Small intestine (tissue), 16 donors: ENCODE measurements at places on chromosomes 11 and 22.
A peak's percentile ranks its signal among the peaks of the same experiment; 100 is the strongest.

DNA sequence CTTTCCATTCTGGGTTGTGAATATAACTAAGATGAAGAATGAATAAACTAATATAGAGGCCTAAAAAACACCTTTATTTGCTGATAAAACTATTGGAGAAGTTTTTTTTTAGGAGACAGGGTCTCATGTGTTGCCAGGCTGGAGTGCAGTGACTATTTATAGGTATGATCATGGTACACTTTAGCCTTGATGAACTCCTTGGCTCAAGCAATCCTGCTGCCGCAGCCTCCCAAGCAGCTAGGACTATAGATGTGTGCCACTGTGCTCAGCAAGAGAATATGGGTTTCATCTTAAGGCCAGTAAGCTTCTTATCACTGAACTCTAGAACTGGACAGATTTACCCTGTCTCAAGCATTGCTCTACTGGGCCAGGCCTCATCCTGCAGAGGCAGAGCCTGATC is 26.6 kb downstream of the CCDC90B start:
- no peak for DNase-seq

DNA sequence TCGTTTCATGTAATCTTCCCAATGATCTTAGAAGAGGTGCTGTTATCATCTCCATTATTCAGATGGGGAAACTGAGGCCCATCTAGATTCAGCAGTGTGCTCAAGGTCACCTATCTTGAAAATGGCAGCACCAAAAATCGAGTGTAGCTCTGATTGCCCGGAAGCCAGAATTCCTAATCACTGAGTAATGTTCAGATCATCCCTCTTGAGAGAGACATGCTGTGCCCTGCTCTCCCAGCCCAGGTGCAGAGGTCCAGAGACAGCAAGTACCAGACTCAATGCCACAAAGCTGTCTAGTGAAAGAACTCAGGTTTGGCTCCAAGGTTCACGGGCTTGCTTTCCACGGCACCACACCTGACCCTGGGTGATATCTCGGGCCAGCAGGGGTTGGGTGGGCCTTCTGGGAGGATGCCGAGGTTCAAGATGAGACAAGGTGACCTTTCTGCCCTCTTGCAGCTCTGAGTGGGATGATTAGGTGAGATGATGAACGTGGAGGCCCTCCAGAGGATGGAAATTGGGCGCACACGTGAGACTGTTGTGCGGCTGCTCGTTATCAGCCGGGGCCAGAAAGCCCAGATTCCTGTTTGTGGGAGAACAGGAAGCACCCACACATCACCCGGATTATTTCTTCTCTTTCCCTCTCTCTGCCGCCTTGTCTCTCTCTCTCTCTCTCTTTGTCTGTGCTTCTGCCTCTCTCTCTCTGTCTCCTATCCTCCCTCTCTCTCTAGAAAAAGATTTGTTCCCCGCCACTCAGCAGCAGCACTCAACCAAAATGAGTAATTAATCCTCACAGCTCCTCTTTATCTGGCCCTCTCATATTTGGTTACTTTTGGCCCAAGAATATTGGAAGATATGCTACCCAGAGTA is 19.0 kb upstream of the RASD2 start:
- DNase-seq: no peak

- DNase-seq: no peak
Measured at GRCh38 chr11:8805296-8805695, 105.7 kb upstream of the AKIP1 start.

DNA sequence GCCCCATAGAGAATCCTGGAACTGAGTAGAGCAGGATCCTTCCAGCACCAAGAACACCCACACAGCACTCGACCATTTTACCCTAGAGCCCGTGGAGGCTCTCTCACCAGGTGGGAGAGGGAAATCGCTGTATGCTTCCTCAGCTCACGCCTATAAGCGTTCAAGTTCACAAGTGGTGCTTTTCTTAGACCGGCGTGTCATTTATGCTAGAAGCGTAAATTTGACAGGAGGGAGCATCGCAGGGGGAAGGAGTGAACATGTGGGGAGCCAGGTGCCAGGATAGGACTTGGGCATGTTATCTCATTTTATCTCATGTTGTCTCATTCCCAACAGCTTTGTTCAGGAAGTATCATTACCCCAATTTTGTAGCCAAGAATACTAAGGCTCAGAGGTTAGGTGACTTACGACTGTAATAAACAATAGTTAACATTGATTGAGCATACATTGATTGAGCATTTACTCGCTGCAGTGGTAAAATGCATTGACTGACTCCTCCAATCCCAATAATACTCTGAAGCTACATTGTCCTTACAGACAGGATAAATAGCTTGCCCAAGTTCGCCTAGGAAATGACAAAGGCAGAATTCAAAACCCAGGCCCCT is 19.1 kb upstream of the TP53I11 start:
- peak; percentile 45 for DNase-seq

GRCh38 chr11:59266491-59266890 is 53.8 kb upstream of the MPEG1 start:
- DNase-seq: no peak

DNA sequence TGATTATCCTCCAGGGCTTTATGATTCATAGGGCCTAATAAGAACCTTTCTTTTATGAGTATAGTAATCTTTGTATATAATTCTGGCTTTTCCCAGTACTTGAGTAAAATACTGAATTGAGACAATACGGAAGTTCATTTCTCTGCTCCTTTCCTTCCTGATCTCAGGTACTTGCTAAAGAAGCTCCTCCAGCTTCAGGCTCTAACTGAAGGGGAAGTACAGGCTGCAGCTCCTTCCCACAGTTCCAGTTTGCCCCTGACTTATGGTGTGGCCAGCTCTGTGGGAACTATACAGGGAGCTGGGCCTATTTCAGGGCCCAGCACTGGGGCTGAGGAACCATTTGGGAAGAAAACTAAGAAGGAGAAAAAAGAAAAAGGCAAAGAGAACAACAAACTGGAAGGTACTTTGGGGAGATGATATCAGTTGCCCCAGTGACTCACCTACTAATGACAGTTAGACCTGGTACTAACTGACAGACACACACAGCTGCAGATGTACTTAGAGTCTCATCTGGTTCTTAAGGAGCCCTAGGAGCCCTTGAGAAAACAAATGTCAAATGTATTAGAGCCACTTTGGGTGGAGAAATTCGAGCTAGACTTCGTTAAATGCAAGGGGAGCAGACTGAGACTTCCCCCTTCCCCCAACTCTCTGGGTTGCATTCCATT is 3.0 kb downstream of the TBRG1 start:
- no peak for DNase-seq

DNA sequence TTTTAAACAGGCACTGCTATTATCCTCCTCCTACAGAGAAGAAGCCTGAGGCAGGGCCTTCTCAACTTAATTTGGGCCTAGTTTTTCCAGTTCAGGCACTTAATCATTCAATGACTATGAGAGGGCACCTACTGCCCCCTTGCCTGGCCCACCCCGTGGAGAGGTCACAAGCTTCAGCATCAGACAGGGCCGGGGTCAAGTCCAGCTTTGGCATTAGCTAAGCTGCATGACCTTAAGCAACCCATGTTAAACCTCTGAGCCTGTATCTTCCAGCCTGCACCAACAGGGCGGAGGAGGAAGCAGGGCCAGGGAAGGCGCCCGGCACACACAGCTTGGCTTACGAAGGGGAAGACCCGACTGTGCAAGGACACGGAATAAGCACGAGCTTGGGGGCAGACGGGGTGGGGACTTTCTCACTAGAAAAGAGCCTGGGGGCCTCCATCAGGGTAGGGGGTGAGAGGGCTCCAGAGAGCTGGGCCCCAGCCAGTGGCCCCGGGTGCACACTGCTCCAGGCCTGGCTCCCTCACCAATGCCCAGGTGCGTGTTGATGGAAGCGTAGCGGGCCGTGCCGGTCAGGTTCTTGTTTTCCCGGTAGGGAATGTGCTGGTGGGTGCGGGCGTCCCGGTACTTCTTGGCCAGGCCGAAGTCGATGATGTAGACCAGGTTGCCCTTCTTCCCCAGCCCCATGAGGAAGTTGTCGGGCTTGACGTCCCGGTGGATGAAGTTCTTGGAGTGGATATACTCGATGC is 16.9 kb downstream of the CSNK1E start:
- no peak for DNase-seq

GRCh38 chr11:125062931-125063428 is at the start of gene SLC37A2:
TSS of gene SLC37A2 (plus strand) at chr11:125063305. CDS start at chr11:125063368, 63 bp downstream.
- DNase-seq: peak; percentile 67

DNA sequence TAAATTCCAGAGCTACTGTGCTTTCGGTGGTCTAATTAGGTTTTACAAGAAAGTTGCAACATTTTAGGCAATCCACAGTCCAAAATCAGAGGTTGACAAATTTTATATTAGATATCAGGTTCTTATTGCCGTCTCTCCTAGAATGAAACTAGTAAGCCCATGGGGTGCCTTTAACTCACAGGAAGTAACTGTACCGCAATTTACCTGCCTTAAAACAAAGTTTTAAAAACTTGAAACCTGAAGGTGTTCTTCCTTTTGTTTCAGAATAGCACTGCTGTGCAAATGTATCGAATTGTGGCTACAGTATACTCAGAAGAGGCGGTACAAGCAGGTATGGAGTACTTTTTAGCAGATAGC is 77.2 kb downstream of the PISD start:
- DNase-seq: no peak

- no peak for DNase-seq
Measured at GRCh38 chr22:30219049-30219654, 27.4 kb downstream of the LIF start.

DNA sequence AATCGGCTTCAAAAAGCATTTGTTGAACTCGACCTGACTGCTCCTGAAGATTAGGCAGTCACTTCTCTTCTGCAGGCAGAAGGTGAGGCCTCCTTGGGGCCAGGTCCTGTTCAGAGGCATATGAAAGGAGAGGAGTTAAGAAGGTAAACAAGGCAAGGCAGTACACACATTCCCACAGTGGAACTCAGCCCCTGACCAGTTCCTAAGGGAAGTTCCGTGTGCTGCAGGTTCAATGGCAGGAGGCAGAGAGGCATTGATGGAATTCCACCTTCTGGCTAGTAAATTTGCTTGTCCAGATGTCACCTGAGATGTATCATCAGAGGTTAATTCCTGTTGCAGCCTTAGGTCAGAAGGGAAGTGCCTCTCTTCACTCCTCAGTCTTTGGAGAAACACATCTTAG is 337.0 kb upstream of the MTNR1B start:
- DNase-seq: no peak
